Tibial nerve (tissue), 4 donors: ENCODE measurements at places on chromosomes 1 and 21.

DNA sequence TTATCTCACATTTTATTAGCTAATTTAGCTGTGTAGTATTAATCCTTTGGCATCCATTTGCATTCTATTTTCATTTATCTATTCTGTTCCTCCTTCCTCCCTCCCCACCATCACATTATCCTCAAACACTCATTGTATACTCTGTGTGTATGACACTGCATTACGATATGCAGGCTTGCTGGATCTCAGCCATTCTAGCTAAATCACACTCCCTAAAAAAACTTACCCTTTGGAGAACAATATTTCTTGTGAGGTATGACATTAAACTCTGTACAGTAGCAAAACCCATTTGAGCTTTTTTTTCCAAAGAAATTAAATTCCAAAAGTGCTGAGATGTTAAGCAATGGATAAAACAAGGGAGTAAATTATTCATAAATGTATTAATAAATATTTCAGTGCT lies 11.4 kb upstream of the RAB3GAP2 start:
- no peak for DNase-seq

DNA sequence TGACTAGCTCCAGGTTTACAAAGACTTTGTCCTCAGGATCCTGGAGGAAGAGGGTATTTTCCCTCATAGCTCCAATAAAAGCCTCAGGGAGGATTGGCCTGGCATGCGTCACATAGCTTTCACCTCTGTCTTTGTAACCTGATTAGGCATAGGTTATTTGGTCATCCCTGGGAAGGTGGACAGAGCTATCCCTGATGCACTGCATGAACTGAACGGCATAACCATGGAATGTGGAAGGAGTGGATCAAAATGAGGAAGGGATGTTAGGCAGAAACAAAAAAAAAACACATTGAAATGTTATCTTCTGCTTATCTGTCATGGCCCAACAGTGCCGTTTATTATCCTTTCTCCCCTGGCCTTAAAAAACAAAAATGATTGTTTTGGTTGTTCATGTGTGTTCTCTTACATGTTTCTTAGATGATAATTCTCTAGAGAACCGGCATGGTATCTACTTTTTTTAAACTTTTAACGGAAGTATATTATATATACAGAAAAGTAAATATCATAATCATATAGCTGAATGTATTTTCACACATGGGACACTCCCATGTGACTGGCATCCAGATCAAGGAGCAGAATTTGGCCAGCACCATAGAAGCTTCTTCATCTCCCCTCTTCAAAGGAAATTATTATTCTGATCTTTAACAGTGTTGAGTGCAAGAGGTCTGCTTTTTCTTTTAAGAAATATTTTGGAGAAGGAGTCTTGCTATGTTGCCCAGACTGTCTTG lies 85.3 kb downstream of the RPS6KC1 start:
- DNase-seq: no peak

DNA sequence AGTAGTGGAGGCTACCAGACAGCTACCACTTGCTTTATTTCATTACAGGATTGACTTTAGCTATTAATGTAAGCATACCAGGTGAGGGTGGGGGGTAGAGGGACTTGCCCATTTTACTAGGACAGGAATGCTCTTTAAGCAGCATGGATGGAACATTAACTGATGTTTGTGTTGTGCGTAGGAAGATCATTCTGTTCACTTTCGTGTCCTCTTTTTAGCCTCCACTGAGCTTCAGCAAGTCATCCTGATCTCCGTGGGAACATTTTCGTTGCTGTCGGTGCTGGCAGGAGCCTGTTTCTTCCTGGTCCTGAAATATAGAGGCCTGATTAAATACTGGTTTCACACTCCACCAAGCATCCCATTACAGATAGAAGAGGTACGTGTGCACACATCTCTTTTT lies 29.3 kb downstream of the IFNGR2 start:
- DNase-seq: no peak

DNA sequence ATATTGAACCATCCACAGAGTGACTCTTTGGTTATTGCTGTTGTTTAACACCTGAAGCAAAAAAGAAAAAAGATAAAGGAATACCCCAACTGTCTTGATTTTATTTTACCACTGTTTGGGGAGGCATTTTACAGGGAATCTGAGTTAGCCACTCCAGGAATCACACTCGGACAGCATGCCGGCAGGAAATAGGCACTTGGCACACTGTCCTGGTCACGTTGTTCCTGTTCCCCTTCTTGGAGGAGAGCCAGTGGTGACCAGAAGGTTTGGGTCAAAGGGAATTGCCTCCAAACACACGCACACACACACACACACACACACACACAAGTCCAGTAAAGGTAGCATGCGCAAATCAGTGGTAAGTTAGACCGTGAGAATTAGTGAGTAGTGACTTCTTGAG lies 13.8 kb downstream of the RGS4 start:
- no peak for DNase-seq

DNA sequence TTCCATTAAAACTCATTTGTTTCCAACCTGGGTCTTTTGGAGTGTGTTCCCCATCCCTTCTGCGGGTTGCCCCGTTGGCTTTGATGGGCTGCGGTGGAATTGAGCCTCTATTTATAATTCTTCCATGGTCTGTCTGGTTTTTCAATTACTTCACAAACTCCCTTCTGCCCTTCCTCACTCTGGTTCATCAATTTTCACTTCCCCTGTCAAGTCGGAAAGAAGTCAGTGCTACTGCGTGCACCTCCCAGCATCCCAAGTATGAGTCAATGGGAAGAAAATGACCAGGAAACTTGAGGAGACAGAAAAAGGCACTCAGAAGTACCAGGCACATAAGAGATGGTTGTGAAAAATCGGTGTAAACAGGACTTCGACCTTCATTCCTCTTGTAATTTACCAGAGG lies 126.2 kb downstream of the KAZN start:
- DNase-seq: no peak

DNA sequence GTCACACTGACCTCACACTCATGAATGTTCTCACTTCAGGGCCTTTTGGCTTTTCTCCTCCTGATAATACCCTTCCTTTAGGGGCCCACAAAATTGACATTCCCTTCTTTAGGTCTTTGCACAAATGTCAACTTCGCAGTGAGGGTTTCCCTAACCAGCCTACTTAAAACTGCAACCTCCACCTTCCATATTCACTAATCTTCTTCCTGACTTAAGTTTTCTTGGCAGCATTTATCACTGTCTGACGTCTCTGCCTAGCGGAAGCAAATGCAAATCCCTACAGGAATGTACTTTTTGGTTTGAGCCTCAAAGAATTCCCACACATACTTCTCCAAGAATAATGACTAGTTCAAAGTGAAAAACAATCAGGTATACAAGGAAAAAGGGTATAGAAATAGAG lies 32.8 kb downstream of the INTS7 start:
- DNase-seq: no peak

GRCh38 chr1:114668784-114669561 lies 876 bp downstream of the DENND2C start:
- DNase-seq: no peak

- DNase-seq: peak; percentile 42
Observed at GRCh38 chr1:162612606-162613400, 19.5 kb upstream of the DDR2 start.

DNA sequence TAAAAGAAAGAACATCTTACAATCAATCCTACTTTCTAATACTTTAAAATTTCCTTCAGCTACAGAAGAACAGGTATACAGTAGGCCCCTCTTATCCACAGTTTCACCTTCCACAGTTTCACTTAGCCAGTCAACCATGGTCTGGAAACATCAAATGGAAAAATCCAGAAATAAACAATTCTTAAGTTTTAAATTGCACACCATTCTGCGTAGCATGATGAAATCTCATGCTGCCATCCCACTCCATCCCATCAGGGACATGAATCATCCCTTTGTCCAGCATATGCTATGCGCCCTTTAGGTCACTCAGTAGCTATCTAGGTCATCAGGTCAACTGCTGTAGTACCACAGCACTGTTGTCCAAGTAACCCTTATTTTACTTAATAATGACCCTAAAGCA lies 67.7 kb downstream of the HSF2BP start:
- no peak for DNase-seq

DNA sequence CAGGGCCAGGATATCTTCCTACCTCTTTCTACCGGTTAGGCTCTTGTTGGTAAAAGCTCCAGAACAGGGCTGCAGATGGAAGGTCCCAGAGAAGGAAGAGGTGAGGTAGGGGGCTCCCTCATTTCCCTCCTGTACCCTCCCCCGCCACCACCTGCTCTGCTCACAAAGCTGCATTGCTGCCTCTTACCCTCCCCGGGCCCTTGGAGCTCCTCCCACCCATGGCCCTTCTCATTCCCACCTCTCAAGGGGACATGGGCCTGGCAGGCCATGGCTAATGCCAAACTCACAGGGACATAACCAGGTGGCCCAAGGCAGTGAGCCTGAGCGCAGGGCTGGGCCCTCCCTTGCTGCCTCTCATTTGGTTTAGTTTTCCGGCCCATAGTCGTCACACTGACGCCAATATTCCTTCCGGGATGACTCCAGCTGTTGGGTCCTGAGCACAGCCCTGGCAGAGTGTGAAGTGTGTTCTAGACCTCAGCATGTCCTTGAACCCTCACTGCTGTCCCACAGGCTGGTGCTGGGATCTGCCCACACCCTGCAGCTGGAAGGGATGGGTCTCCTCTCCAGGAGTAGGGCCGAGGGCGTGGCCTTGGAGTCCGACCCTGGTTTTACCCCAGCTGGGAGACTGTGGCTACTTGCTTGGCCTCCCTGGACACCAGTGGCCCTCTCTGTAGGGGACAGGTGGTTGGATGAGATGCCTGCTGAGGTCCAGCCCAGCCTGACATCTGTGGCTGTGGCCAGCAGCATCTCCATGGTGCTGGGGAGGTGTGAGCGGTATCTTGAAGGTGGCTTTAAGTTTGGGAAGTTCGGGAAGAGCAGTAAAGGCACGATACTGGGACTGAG lies 104.6 kb downstream of the ARHGEF10L start:
- DNase-seq: no peak

DNA sequence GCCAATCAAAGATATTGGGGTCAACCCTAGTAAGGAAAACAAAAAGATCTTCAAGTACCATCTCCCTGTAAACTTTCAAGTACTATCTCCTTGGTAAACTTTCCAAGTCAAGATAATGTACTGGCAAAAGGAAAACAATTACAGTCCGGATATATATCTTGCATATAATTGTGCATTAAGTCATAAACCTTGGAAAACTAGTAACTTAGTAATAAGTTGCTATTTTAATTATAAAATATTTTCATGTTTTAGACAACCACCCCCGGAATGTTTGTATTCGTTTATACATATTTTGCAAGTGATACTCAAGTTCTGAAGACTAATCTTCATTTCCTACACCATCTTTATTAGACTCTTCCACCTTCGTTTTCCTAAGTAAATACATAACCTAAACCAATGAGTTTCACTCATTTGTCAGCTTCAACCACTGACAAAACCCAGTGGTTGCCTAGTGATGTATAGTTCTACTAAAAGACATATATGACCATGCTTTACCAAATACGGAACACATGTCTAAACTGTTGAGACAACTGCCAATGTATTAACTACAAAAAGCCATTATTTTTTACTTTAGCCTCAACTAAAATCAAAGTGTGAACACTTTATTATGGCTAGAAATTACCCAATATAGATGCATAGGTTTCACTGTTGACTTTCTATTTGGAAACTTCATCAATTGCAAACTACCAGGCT lies 1.7 kb downstream of the AKT3 start:
- DNase-seq: no peak

GRCh38 chr1:214422137-214422671 lies 129.2 kb downstream of the PTPN14 start:
- no peak for DNase-seq

DNA sequence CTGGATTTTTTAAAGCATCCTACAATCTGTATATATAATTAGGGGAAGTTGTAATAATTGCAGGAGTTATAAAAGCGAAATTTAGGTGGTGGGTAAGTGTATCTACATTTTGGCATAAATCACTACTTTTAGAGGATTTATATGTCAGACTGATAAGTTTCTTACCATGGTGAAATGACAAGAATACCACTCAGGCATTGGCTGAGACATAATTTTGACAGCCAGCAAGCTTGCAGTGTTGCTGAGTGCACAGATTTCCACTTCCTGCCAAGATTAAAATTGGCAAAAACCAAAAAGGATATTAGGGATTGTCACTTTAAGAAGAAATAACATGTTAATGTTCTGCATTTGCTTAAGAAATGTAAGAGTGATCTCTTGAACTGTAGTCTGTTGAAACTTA lies 28.2 kb downstream of the NFIA start:
- no peak for DNase-seq
